Stimulated activated CD8-positive, alpha-beta memory T cell treated with anti-CD3 and anti-CD28 coated beads, Interleukin-2, amount 100 ng/mL, for 1 hour (primary cell): ENCODE measurements at places on chromosomes 11 and 22.
A peak's percentile ranks its signal among the peaks of the same experiment; 100 is the strongest.

- DNase-seq: no peak
Observed at GRCh38 chr11:131219646-131220045, 150.8 kb upstream of the NTM start.

- no peak for DNase-seq
Observed at GRCh38 chr11:39363571-39363970, 2095.9 kb downstream of the LRRC4C start.

DNA sequence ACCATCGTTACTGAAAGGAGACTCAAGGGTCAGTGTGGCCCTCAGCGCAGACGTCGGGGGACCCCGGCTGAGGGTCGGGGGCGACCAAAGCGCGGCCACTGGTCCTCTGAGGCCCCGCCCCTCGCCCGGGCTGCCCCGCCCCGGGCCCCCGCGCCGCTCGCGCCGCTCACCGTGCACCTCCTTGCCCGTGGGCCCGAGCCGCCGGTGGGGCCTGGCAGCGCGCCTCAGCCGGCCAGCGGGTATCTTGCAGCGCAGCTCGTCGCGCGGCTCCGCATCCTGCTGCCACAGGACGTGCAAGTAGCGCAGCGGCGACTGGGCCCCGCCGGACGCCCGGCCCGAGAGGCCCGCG lies 419 bp downstream of the ANKRD54 start:
- DNase-seq: no peak

- DNase-seq: no peak
Observed at GRCh38 chr22:34879001-34879400, 187.0 kb upstream of the ISX start.

DNA sequence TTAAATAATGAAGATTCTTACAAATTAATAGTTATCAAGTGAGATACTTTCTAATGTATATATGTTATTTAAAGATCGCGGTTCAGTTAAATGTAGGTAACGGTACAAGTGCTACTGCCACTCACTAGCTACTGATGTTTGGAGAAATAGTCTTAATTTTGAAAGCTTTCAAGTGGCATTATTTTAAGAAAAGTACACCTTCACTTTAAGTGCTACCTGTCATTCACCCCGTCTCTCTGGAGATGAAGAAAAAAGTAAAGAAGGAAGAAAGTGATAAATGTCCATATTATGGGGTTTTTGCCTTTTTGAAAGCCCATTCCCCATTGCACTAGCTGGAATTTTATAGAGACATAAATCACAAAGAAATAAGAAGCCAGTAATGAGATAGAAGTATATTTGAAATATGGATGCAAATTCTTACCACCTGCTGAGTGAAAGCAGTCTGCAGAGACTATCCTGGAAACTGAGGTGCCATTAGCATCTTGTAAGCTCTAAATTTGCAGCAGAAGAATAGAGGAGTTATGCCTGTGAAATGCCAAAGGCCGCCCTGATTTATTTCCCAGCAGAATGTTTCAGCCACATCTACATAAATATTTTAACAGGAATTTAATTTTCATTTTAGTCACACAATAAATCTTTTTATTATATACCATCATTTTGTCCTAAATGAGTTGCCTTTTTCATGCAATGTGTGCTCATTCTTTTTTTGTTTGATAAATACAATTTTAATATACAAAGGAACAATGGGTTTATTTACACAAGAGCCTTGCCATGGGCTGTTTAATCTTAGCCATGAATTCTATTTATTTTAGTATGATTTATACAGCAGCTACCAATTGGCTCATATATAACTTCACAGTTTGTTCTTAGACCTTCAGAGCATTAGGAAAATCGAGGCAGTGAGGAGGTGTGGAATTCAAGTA lies 489.9 kb upstream of the RAG2 start:
- no peak for DNase-seq

GRCh38 chr11:90343673-90344072 lies 120.8 kb upstream of the CHORDC1 start:
- no peak for DNase-seq

DNA sequence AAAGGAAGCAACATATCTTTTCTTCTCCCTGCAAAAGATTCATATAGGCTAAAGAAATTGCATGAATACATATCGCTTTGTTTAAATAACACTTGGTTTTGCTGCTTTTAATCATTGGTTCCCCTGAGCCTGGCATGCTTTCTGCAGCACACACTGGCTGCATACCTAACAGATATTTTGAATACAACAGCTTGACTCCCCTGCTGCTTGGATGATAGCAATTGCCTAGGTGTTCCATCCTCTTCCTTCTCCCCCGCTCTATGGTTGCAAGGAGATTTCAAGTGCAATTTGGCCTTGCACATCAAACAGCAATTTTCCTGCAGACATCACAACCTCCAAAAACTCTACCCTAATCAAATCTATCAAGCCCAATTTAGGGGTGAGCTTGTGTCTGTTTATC lies 430.0 kb downstream of the NTM start:
- no peak for DNase-seq

- no peak for DNase-seq
Observed at GRCh38 chr22:40276996-40277823, 69.1 kb upstream of the ADSL start.

DNA sequence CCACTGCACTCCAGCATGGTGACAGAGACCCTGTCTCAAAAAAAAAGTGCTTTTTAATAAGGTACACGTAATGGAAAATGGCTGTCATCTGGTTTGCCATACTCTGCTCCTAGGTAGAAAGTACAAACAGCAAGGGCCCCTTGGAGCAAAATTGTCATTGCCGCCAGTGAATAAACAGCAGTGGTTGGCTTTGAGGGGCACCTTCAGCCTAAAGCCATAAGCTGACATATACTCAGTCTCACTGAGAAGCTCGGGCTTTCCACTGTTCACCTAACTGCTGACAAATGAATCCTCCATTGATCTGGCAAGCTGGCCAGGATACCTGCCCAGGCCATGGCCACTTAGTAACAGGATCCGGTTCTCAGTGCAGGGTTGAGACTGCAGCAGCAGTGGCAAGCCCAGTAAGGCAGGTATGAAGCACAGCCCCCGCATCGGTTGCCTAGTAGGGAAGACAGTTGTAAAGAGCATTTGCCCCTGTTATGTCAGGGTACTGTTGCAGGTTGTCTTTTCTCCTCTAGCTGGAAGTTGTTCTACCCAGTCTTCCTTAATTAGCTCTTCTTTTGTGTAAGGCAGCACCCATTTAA lies 38.8 kb downstream of the MARK2 start:
- no peak for DNase-seq

DNA sequence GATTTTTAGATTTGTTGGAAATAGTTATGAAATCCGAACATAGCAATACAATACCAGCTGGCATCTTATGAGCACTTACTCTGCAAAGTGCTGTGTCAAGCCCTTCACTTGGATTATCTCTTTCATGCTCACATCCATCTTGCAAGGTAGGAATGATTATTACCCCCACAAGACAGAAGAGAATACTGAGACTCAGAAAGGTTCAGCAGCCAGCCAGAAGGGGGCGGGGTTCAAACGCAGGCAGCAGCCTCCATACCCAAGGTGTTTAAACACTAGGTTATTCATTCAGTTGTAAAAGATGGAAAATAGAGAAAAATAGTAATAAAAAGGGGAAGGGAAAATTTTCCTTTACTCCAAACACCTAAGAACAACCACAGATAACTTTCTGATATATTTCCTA lies 158.5 kb downstream of the CCDC34 start:
- DNase-seq: no peak

DNA sequence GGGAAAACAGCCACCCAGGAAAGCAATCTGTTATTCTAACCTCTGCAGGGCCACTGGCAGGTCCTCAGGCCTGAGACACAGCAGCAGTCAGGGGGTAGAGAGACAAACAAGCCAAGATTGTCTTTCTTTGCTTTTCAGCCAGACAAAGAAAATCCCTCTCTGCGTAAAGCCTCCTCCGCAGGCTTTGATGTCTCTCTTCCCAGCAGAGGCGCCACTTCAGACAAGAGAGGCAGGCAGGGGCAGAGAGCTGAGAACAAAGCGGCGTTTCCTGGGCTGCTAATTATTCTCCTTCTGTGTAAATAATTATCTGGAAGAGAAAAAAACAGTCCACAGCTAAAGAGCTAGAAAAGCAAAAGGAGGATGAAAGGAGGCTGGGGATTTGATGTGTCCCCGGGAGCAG lies 102.7 kb upstream of the SEZ6L start:
- no peak for DNase-seq

- no peak for DNase-seq
Observed at GRCh38 chr11:102144357-102145355, 34.4 kb downstream of the YAP1 start.

DNA sequence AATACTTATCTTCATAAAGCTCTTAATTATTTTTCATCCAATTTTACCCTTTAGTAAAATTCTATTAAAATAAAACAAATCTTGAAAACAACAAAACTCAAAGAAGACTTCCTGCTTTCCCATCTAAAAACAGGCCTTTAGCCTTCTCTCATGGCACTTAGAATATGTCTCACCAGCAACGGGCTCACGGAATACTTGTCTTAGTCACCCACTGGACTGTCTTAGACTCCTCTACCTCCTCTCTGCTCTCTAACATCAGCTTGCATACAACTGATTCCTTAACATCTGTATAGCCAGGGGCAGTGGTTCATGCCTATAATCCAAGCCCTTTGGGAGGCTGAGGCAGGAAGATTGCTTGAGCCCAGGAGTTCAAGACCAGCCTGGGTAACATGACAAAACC lies 13.7 kb downstream of the HPS5 start:
- no peak for DNase-seq

GRCh38 chr22:45932071-45932470 lies 44.9 kb downstream of the WNT7B start:
- no peak for DNase-seq

DNA sequence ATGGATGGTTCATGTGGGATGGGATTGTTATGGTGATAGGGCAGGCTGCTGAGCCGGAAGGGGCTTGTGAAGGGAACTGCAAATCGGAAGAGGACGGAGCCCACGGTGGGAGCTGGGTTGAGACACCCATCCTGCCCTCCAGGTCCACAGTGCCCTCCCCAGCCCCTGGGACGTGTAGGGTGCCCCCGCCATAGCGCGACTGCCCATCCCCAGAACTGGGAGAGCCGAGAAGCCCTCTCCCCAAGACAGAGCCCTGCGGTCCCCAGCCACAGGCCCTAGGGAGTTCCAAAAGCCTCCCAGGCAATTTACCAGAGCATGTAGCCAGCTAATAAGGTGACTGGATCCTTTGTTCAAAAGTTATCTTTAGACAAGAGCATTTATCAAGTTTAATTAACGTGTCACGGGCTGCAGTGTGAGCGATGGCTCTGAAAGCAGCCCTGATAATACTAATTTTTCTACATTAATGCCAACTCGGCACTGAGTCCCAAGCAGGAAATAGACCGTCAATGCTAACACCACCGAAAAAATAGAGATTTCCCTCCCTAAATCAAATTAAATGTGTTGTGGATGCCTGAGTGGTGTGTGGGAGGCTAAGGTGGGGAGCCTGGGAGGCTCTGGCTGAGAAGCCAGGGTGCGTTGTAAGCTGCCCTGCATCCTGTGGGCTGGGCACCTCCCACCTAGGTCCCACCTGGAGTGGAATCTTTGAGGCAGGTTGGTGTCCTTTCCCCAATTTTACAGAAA lies 76.8 kb upstream of the RTL6 start:
- DNase-seq: no peak

DNA sequence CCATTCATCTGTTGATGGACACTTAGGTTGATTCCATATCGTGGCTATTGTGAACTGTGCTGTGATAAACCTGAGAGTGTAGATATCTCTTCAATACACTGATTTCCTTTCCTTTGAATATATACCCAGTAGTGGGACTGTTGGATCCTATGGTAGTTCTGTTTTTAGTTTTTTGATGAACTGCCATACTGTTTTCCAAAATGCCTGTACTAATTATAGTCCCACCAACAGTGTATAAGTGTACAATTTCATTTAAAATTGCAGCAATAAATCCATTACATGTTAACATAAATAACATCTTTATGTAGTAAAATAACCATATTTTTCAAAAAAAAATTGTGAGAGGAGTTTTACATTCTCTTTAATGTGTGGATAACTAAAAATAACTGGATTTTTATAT lies 65.0 kb upstream of the SYT9 start:
- DNase-seq: no peak

GRCh38 chr11:70517988-70518907 lies 119.9 kb downstream of the CTTN start:
- DNase-seq: no peak

DNA sequence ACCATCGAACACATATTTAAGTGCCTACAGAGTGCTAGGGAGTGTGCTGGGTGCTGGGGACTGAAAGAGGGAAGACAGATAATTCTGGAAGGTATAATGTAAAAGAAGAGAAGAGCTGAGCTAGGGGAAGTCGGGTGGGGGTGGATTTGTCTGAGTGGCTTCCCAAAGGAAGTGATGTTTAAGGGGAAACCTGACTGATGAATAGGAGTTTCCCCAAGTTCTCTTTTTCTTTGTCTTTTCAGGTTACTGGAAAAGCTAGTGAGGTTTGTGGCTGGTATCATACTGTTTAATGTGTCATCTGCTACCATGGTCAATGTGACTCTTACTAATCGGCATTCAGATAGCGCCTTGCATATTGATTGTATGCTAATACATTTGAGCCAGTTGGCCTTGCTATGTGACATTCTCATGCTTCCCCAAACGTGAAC lies 151.6 kb upstream of the MTMR2 start:
- no peak for DNase-seq

- DNase-seq: no peak
Observed at GRCh38 chr22:45602824-45603595, 68.6 kb upstream of the ATXN10 start.

GRCh38 chr22:43884600-43885318 lies 7.1 kb downstream of the PNPLA5 start:
- peak; percentile 18 for DNase-seq

DNA sequence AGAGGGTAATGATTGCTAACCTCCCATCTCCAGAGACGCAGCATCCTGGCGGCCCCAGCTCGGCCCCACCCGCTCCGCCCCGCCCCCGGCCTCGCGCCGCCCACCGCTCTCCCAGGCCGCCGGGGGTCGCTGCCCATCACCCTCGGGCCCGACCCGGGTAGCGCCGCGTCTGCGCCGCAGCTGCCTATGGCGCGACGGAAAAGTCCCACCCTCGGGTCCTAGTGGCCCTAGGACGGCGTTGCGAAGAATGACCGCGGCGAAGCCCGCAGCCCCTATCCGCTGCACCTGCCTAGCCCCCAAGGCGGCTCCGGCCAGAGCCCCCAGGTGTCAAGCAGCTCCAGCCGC lies 457 bp downstream of the CPSF7 start:
- peak; percentile 41 for DNase-seq

- DNase-seq: no peak
Observed at GRCh38 chr11:69999721-70000120, 78.4 kb upstream of the ANO1 start.

GRCh38 chr22:43110927-43111623 lies 525 bp downstream of the BIK start:
- DNase-seq: no peak
